ENCODE measurements at places on chromosomes 7 and 10.
A peak's percentile ranks its signal among the peaks of the same experiment; 100 is the strongest.

- no peak for DNase-seq
These were observed 17.9 kb upstream of the CCSER2 start for GRCh38 chr10:84310470-84310869.

GRCh38 chr7:55254596-55255495 lies 110.3 kb upstream of the LANCL2 start:
- DNase-seq, result peak; percentile 27

- DNase-seq, result no peak
These were observed 279.0 kb downstream of the NEBL start for GRCh38 chr10:20618011-20618547.

DNA sequence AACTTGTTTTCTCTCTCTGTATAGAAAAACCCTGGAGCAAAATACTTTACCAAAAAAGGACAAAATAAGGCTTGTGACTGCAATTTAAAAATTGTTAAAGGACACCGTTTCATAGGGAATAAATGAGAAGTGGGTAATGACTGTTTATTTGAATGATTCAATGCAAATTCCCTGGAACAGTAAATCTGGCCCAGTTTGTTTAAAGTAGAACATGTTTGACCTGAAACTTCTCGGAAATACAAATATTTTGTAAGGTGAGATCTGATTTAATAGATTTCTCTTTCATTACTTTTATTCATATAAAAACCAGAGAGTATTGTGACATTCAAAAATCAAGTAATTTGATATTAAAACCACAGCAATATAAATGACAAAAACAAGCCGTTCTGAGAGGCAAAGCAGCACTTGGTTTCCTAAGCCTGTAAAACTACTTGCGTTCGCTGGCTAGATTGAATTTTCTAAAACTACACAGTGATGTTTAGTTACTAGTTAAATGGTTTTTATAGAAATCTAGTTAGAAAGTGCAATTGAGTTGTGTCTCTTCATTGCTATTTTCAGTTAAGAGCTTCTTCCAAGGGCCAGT lies 76.8 kb upstream of the PITRM1 start:
- no peak for DNase-seq

DNA sequence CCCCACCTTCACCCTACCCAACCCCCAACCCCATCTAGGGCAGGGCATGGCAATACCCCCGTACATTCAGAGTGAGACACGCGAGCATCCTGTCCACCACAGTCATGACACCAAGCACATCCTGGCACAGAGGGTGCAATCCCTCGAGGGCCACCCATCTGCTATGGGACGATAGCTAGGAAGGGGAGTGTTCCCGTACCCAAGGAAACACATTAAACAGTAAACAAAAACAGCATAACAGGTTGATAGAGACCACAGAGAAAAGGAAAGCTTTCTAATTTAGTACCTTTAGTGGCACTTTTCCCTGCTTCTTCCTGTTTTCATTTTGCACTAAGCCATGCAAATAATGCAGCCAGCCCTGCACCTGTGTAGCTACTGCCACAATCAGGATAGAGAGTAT lies 2.3 kb upstream of the SMKR1 start:
- DNase-seq, result no peak

DNA sequence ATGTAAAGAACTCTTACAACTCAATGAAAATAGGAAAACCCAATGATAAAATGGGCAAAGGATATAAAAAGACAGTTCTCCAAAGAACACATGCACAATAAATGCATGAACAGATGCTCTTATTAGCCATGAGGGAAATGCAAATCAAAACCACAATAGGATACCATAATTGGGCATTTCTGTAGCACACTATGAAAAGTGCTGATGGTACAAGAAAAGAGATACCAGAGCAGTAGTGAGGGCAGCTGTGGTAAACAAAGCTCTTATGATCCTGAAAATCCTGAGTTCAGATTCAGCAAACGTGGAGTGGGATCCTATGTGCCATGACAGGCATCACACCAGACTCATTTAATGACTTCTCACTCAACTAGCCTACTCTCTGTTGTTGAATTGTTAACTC lies 96.7 kb upstream of the SLC25A13 start:
- DNase-seq, result no peak
